ENCODE measurements at places on chromosomes 2 and 18. TPM values are rescaled to one million over a fixed set of nuclear protein-coding genes. Genes with fewer than 3 reads are reported as not detected.

DNA sequence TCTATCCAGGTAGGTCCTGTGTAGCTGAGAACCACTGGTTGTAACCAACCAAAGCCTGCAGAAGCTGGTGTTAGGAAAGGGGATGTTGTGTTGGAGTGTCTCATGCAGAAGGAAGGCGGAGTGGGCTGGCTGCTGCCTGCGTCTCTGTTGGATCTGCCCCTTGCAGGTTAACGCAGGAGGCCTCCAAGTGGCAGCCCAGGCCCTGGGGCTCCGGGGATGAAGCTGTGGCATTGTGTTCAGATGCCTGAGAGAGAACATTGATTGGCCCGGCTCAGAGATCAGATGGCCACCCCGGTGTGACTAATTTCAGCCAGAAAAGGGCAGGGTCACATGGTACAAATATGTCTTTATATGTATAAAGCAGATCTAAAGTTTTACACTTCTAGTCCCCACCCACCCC, 216.0 kb downstream of the GLI2 start:
- no peaks in the 10 kb centered on the region for H3K36me3 ChIP-seq
- H3K4me3 ChIP-seq = no peak overlapping the region
- no peaks in the 10 kb centered on the region for H3K27me3 ChIP-seq
- no peak overlapping the region for H3K27ac ChIP-seq

DNA sequence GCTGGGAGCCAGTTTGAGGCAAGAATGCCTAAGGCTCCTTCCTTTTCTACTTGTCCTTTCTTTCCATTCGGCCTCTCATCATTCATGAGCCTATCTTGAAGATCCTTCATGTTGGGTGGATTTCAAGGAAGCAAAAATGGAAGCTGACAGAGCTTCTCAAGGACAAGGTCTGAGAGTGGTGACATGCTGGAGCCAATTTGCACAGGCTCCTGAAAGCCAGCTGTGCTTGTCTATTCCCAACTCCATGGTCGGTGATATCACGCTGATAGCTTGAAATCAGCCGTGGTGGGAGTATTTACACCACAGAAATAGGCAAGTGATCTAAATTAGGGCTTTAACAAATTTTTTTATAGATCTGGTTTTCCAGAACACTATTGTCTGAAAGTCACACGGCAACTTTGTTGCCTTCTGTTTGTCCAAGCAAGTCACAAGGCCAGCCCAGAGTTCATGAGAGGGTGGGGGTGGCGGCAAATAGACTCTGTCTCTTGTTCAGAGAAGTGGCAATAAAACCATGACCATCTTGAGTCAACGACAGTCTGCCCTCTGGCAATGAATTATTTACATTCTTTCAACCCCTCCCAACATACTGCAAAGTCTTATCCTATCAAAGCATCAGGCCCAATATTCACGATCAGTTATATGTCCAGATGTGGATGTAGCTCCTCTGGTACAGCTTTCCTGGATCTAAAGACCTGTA, 49.9 kb upstream of the SLC35F5 start:
- H3K4me1 ChIP-seq = no peaks in the 10 kb centered on the region
- no peak overlapping the region for H3K27ac ChIP-seq
- H3K27me3 ChIP-seq = no peaks in the 10 kb centered on the region
- H3K36me3 ChIP-seq = no peaks in the 10 kb centered on the region
- DNase-seq = no peak

DNA sequence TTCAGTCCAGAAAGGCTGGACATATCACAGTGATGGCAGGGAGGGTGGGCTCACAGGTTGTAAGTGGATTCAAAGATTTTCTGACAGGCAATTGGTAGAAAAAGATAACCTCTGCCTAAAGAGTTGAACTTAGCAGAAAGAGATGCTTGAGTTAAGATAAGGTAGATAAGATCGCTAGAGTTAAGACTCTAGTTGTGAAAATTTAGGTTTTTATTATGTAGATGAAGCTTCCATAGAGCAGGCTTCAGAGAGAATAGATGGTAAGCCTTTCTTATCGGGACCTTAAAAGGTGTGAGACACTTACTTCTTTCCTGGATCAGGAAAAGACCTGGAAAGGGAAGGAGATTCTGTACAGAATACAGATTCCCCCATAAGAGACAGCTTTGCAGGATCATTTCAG, 134.4 kb downstream of the GULP1 start:
- no peak overlapping the region for H3K4me3 ChIP-seq
- no peak overlapping the region for H3K27ac ChIP-seq

- H3K4me3 ChIP-seq = no peak overlapping the region
- no peaks in the 10 kb centered on the region for H3K27me3 ChIP-seq
- no peak for DNase-seq
- no peak overlapping the region for H3K27ac ChIP-seq
- peaks cover 16% of the 10 kb centered on the region for H3K4me1 ChIP-seq
- peaks cover 41% of the 10 kb centered on the region for H3K36me3 ChIP-seq
Observed at GRCh38 chr2:239312741-239313667, 87.8 kb downstream of the HDAC4 start.

MAIP1 gene
- 15.3 TPM for total RNA-seq

GRCh38 chr2:1136067-1136466, 185.4 kb downstream of the SNTG2 start:
- H3K27me3 ChIP-seq = no peaks in the 10 kb centered on the region
- no peak overlapping the region for H3K4me3 ChIP-seq

SOX11 gene
- 0.52 TPM for total RNA-seq

RAB27B gene
- total RNA-seq = 1.5 TPM

- no peak for DNase-seq
- peaks cover 9% of the 10 kb centered on the region for H3K36me3 ChIP-seq
- H3K4me1 ChIP-seq = peaks cover 12% of the 10 kb centered on the region
Observed at GRCh38 chr2:171792886-171793580, 101.0 kb downstream of the SLC25A12 start.

- H3K4me3 ChIP-seq = no peak overlapping the region
- H3K27ac ChIP-seq = no peak overlapping the region
- no peaks in the 10 kb centered on the region for H3K36me3 ChIP-seq
- DNase-seq = no peak
- H3K27me3 ChIP-seq = peaks cover 43% of the 10 kb centered on the region
Observed at GRCh38 chr2:23497063-23497462, 112.1 kb downstream of the KLHL29 start.

DNA sequence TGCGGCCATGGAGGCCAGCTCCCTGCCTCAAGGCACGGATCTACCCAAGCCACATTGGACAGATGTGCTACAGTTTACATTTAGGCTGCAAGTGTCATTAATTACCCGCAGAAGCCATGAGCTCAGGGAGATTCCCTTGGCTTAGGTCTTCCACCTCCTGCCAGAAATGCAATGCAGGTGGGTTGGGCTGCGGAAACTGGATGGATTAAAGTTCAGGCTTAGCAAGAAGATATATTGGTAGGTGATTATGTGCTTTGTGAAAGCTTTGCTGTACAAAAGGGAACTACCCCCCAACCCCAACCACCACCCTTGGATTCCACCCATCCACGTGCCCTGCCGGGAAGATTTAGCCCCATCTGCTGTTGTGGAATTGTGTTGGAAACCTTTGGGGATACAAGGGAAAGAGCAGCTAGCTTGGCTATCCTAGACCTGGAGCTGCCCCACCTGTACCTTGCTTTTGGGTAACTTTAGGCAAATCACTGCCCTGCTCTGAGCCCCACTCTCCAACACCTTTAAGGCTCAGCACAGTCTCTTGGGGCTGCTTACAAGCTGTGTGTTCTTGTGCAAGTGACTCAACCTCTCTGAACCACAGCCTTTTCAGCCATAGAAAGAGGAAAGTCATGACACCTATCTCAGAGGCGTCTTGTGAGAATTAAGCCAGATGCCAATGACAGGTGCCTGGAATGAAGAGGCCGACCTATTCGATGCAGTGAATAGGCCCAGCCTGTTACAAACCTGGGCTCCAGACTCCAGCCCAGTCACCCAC, 141.6 kb upstream of the GLI2 start:
- no peak for DNase-seq
- H3K27me3 ChIP-seq = peaks cover 19% of the 10 kb centered on the region
- no peak overlapping the region for H3K4me3 ChIP-seq
- H3K4me1 ChIP-seq = no peaks in the 10 kb centered on the region
- H3K36me3 ChIP-seq = no peaks in the 10 kb centered on the region
- H3K27ac ChIP-seq = no peak overlapping the region

DNA sequence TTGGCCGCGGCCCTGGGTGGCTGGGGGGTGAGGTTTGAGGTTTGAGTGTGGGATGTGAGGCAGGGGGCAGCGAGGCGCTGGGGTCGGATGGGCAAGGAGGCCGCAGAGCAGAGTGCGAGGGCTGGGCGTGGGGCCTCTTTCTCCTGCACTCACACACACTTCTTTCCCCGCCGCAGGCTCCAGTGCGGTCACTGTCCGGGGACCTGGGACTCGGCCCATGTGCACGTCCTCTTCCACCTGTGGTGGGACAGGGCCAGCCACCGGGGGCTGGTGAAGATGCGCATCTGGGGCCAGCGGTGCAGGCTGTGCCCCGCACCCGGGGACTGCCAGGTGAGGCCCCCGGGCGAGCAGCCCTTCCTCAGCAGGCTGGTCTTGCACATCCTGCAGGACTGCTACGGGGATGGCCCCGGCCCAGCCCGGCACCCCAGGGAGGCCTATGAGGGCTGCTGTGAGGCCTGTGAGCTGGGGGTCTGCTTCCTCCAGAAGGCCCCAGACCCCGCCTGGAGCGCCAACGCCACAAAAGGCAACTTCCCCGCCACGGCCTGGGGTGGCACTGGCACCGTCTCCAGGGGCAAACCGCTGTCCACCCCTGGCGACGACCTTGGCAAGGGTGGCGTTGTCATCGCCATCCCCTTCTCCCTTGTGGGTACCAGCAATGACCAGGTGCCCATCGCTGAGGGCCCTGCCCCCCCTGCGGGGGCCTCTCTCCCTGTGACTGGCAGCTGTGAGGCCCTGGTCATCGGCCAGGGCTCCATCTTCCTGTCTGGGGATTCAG, 2.2 kb downstream of the RTP5 start:
- H3K36me3 ChIP-seq = no peaks in the 10 kb centered on the region
- DNase-seq = no peak
- peaks cover 66% of the 10 kb centered on the region for H3K4me1 ChIP-seq
- peak overlapping the region; percentile 95 for H3K27ac ChIP-seq

GRCh38 chr2:114610677-114611076, 168.2 kb downstream of the DPP10 start:
- H3K27me3 ChIP-seq = no peaks in the 10 kb centered on the region
- H3K36me3 ChIP-seq = no peaks in the 10 kb centered on the region
- no peaks in the 10 kb centered on the region for H3K4me1 ChIP-seq
- no peak for DNase-seq
- H3K4me3 ChIP-seq = no peak overlapping the region

RAX gene
- under 0.01 TPM for total RNA-seq

DNA sequence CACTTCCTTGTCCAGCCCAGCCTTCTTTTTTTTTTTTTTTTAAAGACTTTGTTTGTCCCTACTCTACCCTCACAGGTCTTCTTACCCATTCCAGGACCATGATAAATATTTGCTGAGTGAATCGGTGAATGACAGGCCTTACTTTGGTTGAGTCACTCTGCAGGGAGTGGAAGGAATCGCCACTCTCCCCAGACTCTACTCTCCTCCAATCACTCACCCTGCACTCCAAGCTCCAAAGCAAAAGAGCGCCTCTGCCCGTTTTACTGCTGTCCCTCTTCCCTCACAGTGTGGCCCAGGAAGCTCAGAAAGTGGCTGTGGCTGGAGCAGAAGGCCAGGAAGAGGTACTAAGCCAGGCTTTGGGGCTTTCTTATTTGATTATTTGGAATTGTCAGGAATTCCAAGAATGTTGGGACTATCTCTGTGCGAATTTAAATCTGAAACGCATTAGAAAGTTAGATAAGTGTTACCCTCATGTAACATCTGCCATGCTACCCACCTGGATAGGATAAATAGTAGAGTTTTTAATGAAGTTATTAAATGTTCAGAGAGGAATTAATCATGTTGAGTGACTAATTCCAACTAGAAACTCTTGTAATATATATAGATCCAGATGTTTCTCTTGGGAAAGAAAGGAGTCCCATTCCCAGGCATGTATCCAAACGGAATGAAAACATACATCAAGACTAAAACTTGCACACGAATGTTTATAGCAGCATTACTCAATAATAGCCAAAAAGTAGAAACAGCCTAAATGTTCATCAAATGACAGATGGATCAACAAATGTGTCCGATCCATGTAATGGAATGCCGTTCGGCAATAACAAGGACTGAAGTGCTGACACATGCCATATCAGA, 43.0 kb upstream of the CHMP1B start:
- H3K4me1 ChIP-seq = no peaks in the 10 kb centered on the region
- H3K27ac ChIP-seq = no peak overlapping the region
- H3K27me3 ChIP-seq = no peaks in the 10 kb centered on the region
- no peaks in the 10 kb centered on the region for H3K36me3 ChIP-seq

DNA sequence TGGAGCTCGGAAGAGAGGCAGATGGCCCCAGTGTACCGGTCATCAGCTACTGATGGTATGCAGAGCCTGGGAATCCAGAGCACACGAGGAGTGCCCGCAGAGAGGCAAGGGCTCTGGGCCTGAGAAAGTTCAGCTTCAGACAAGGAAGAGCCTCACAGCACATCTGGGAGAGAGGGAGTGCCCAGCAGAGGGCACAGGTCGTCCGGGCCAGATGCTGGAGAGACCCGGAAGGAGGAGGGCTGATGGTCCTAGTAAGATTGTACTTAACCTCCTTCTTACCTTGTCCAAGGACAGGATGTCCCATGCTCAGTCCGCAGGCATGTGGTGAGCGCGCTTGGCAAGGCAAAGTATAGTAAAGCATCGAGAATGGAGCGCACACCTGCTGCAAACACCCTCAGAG, 24.4 kb upstream of the CHMP1B start:
- no peaks in the 10 kb centered on the region for H3K4me1 ChIP-seq
- H3K27ac ChIP-seq = no peak overlapping the region
- no peak overlapping the region for H3K4me3 ChIP-seq
- DNase-seq = no peak
- H3K27me3 ChIP-seq = no peaks in the 10 kb centered on the region

GRCh38 chr2:199201539-199201938, 256.2 kb downstream of the SATB2 start:
- H3K27ac ChIP-seq = no peak overlapping the region
- no peak for DNase-seq
- H3K27me3 ChIP-seq = no peaks in the 10 kb centered on the region
- no peaks in the 10 kb centered on the region for H3K36me3 ChIP-seq
- H3K4me1 ChIP-seq = no peaks in the 10 kb centered on the region
- no peak overlapping the region for H3K4me3 ChIP-seq

GRCh38 chr18:74722237-74722636, 124.6 kb downstream of the ZNF407 start:
- H3K4me3 ChIP-seq = no peak overlapping the region
- H3K27ac ChIP-seq = no peak overlapping the region
- DNase-seq = peak; percentile 0
- no peaks in the 10 kb centered on the region for H3K4me1 ChIP-seq
- no peaks in the 10 kb centered on the region for H3K27me3 ChIP-seq

DNA sequence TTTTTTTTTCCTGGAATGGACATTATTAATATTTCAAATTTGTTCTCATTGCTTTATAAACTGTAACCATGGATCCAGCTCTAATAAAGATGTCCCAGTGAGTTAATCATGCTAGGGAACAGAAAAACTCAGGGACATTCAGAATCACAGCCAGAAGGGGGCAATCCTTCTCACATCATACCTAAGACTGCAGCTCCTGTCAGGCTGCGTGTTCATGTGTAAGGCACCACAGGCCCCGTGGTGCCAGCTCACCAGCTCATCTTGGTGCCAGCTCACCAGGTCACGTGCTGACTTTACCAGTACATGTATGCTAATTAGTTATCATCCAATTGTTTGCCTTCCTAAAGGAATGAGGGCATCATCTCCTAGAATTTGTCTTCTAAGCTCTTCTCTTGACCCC, 84.7 kb upstream of the NEDD4L start:
- no peaks in the 10 kb centered on the region for H3K27me3 ChIP-seq
- no peak overlapping the region for H3K4me3 ChIP-seq

- H3K27ac ChIP-seq = no peak overlapping the region
- no peak overlapping the region for H3K4me3 ChIP-seq
- no peak for DNase-seq
Observed at GRCh38 chr2:231222318-231223000, 24.0 kb downstream of the ARMC9 start.

Data from thymus (tissue), 14 donors.